ENCODE measurements at places on chromosomes 13 and 19. TPM values are rescaled to one million over a fixed set of nuclear protein-coding genes. Genes with fewer than 3 reads are reported as not detected.

- no peak for DNase-seq
Observed at GRCh38 chr13:66689037-66689619, 541.0 kb downstream of the PCDH9 start.

DNA sequence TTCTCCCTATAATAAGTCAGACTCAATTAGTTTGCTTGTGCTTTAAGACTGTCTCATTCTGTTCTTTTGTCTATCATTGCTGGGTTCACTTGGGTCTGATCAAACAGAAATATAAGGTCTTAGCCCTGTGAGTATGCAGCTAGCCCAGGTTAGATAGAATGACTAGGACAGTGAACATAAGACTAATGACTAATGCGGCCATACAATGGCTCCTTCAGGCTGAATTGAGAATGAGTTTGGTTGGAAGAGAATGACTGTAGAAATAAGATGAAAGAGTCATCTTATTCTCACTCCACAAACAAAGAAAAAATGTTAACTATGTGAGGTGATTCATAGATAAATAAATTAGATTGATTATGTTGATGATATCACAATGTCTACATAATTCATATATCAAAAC lies 50.1 kb upstream of the OBI1 start:
- DNase-seq = no peak

DNA sequence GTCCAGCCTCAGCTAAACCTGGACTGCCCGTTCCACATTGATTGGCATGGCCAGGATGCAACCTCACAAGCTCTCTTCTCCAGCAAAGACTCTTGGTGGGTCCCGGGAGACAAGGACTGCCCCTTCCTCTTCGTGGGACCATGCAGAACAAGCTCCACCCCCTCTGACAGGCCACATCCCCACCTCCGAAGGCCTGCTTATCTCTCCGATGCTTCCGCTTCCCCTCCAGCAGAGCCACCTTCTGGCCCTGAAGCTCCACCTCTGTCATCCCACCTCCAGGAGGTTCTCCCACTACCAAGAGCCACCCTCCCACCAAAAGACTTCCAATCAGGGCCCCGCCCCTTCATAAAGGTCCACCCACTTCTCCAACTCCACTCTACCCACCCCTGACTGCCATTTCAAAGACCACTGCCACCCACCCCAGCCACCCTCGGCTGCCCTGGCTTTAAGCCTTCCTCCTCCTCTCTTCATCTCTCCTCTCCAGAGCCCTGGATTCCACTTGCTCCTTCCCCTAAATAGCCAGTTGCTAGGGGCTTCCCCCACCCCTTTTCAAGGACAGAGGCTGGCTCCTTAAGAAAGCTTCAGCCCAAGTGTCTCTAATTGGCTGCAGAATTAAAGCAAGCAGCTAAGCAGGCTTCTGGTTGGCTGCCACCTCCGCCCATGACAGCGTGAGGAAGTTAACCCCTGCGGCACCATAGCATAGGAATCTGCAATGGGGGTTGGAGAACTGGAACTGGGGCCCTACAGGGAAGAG lies 9.9 kb downstream of the LRFN1 start:
- no peak for DNase-seq

DNA sequence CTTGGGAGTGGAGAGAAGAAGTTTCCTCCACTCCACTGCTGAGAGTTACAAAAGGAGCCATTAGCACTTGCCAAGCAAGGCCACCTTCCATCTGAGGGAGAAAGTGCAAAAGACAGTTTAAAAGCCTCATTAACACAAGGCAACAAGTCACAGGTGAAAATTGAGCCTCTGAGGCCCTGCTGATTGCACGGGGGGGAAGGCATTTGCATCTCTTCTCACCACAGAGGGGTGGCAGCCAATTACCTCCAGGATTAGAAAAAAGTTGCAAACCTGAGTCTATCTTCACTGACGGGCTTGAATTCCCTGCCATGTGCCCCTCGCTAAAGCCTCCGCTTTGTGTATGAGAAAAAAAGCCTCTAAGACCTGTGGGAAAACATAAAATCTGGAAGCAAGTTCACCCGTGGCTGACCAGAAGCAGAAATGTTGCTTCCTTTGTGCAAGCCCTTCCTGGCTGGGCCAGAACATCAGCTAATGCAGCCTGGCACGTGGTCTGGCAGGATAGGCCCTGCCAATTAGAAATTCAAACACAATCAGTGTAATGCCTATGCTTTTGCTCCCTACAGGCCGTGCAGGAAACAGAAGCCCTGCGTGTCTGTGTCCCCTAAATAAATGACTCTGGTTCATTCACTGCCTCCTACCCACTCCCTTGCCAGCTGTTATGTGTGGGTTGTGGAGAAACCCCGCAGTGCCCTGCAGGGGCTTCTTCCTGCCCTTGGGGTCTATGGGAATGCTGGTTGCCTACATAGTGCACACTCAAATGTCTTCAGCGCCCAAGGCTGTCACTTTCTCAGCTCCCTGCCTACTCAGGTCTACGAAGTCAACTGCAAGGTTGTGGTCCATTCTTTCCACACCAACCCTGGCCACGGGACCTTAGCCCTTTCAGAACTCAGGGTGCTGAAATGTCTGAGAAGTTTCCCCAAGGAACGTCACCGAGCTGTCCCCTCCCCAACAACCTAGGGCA lies 150.2 kb downstream of the UQCRFS1 start:
- no peak for DNase-seq

GRCh38 chr13:78247362-78247761 lies 328.7 kb upstream of the EDNRB start:
- no peak for DNase-seq

GRCh38 chr13:83190020-83190419 lies 692.3 kb downstream of the SLITRK1 start:
- no peak for DNase-seq

DNA sequence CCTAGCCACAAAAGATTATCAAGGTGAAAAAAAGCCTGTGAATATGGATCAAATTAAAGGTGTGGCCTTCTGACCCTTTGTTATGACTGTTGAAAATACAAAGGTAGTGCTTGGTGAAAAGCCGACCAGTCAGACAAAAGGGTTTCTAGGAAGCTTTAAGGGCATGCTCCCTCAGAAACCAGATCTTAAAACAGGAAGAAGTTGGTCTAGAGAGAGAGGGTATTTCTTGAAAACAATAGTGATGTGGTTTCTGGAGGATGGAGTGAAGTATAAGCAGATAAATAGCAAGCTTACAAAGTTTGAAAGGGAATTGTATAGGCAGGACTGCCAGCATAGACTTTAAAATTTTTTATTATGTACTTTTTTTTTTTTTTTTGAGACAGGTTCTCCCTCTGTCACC lies 5.0 kb upstream of the EID2 start:
- no peak for DNase-seq

The TINCR gene
- total RNA-seq = 0.94 TPM

The PRR12 gene
- total RNA-seq = 8.2 TPM

The CD22 gene
- 13.5 TPM for total RNA-seq

Data from spinal cord (tissue), 10 donors.